ENCODE measurements at places on chromosomes 4 and X.

- no peak for DNase-seq
Measured at GRCh38 chrX:69015156-69015555, 150.1 kb downstream of the PJA1 start.

DNA sequence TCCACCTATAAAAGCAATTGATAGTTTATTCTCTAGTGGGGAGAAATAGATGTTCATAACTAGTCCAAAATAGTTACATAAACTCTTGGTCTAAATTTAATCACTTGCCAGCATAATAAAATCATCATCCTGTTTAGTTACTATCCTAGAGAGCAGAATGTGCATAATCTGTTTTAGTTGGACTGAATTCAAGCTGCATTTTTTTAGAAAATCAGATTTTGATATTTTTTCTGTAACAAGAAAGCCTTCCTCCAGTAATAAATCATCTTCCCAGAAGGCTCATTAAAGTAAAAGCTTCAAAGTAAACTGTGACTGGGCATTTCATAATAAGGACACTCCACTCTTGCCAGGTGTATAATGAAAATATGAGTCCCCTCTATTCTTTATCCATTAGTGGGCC lies 453.1 kb downstream of the TRAM1L1 start:
- DNase-seq: no peak

DNA sequence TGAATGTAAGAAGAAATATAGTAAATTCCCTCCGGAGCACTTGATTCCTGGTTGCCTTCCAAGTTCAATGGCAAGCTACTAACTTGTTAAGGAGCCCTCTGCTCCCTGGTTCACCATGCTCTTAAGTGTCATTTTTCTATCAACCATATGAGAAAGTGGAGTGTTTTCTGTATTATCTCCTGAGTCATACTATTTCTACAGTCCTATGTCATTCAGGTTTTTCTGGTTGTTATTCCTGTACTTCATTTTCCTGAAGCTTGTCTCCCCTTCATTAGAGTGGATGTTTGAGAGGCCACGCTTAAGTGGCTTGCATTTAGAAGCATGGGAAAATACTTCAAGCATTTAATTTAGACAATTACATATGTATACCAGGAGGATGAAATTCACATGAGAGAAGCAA lies 14.7 kb upstream of the EPGN start:
- DNase-seq: no peak

GRCh38 chr4:54746218-54746617 lies 88.5 kb downstream of the KIT start:
- no peak for DNase-seq

GRCh38 chr4:109046471-109047201 lies 255.8 kb downstream of the COL25A1 start:
- DNase-seq: no peak

- DNase-seq: no peak
Measured at GRCh38 chr4:182346675-182347375, 103.6 kb downstream of the TENM3 start.

GRCh38 chr4:185017964-185018772 lies at the start of gene HELT:
Gene HELT, plus strand, starts transcription at chr4:185018490. Its CDS starts 439 bp downstream, at chr4:185018929.
- no peak for DNase-seq

GRCh38 chr4:42489095-42489494 lies 91.8 kb downstream of the SHISA3 start:
- DNase-seq: no peak

DNA sequence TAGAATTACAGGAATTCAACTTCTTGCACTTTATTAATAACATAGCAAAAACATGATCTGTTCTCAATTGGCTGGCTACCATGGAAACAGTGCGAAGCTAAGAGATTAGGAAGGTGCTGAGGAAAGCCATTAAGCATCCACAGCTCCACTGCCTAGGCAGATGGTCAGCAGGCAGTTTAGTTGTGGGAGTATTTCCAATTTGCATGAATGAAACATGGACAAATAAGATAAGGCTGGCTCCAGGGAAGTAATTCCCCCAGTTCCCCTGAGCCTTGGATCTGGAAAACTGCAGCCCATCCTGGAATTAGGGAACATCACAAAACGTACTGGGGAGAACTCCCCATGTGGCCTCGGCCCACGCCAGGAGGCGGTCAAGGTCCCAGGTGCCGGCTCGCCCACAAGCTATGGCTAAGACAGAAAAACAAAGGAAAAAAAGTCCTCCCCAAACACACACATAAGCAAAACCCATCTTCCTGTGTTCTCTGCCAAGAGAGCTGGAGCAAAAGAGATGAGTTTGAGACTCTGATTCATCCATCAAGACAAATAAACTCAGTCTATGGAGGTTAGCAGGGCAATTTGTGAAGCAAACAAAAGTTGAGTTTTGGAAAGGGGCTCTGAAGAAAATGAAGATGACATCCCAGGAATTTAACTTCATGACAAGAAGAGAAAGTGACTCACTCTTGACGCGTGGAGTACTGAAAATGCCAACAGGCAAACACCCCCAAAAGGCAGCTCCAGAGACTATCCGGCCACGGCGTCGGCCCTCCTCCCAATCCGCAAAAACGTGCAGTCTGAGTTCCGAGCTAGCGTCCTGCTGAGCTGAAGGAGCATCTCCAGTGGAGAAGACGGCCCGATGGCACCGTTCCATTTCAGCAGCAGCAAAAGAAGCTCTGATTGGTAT lies 45.1 kb downstream of the IGFBP7 start:
- no peak for DNase-seq

- DNase-seq: no peak
Measured at GRCh38 chr4:177427192-177427591, 15.0 kb downstream of the AGA start.

GRCh38 chrX:124501586-124501985 lies 155.2 kb downstream of the SH2D1A start:
- no peak for DNase-seq

DNA sequence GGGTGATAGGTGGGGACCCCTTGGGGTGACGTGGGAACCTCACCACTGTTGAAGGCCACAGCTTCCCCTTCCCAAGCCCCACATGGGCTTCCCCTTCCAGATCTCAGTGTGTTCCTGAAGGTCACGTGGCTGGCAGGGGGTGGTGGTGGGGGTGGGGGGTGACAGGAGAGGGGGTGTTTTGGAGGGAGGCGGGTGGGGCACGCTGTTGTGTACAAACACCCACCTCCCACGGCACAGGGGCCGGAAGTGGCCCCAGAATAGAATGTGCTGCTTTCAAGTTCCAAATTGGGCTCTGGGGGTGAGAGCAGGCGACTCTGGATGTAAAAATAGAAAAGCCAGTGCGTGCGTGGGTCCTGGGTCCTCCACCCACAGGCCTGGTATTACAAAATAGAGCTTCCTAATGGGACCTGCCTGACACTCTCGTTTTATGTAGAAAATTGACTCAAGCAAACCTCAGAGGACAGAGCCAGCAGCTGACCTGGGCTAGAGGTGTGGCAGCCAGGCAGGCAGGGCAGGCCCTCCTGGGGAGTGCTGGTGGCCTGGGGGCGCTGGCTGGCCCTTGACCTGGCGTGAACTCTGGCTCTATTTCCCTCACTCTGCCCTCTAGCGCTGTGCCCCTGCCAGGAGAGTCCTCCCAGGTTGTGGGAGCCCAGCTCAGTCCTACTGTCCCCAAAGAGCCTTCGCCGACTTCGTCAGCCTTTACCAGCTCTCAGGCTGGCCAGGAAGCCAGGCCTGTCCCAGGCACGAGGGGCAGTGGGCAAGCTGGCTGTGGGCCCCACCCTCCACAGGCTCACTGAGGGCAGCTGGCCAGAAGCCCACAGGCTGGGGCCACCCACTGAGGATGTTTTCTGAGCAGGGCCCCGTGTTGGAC lies 5.4 kb upstream of the SH3BP2 start:
- DNase-seq: no peak

GRCh38 chrX:68421636-68422035 lies 11.7 kb downstream of the OPHN1 start:
- no peak for DNase-seq

DNA sequence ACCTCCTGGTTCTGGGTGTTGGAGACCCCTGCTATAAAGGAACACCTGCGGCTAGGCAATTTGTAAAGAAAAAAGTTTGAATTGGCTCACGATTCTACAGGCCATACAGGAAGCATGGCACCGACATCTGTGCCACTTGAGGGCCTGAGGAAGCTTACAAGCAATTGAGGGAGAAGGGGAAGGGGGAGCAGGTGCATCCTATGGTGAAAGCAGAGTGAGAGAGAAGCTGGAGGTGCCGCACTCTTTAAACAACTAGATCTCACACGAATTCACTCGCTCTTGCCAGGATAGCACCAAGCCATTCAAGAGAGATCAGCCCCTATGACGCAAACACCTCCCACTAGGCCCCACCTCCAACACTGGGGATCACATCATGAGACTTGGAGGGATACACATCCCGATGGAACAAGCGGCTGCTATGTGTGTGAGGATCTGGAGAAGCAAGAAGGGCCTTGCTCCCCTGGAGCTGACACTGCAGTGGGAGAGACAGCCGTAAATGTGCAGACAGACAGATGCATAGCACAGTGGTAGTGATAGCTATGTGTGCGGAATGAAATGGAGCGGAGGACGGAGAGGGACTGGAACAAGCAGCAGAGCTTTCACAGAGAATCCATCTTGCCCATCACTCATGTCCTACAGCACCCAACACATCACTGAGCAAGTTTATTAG lies 60.7 kb upstream of the HELT start:
- no peak for DNase-seq

DNA sequence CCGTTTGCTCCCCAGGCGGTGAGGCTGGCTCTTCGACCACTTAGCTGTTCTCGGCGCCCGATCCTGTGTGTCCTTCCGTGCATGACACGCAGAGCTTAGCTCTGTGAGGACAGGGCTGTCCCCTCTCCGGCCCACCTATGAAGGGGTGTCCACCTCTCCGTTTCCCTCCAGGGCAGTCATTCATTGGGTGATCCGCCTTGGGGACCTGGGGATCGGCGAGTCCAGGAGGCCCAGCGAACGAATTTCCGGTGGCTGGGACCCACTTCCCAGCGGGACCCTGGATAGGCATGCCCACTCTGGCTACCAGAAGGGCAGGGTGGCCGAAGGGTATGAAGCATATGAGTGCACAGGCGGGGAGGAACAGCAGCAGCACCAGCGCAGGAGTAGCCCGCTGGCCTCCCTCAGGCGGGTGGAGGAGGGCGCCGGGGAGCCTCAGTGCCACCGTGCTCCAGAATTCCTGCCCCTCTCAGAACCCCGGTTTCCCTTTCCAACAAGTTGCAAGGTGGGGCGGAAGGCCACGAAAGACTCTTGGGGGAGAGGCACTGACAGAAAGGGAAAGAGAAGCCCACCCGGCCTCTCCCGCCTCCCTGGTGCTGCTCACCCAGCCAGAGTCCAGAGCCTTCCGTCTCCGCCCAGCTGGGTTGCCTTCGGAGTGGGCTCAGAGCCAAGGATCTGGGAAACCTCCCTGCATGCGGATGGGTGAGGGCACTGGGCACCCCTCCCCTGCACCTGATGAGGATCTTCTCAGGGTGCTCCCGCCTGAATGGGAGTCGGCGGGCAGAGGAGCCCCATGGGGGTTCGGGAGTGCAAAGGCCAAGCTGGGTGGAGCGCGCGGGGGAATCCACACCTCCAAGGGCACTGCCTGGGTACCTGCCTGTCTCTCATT lies 8.6 kb downstream of the HMX1 start:
- no peak for DNase-seq

- no peak for DNase-seq
Measured at GRCh38 chrX:39416547-39417260, 615.4 kb downstream of the MID1IP1 start.

DNA sequence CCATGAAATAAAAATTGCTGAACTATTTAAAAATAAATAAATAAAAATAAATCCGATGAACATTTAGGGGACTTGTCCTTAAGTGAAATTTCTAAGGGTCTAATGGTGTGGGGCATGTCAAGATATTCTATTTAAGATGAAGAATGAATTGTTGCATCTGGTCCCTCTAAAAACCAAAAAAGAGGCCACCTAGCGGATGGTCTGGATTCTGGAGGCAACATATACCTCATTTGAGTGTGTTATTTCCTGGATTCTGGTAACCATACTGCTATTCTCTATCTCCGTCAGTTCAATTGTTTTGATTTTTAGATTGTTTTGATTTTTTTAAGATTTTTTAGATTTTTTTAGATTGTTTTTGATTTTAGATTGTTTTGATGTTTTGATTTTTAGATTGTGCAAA lies 28.3 kb downstream of the AGTR2 start:
- no peak for DNase-seq

DNA sequence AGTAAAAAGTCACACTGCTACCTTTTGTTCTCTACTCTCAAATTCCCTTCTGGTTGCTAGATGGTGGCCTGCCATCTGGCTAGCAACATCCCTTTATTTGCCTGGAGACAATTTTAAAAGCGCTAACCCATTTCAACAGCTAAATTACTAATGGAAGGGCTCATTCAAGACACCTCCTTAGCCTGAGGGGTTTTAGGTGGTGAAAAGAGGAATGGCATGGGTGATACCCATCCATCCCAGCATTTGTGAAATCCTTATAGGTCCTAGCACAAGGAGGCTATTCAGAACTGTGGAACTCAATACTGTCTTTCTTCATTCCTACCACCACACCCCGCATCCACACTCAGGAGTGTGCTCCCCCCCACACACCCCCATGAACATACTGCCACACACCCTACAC lies 33.5 kb downstream of the ARHGEF9 start:
- DNase-seq: no peak

- no peak for DNase-seq
Measured at GRCh38 chr4:32985256-32985655, 2265.1 kb downstream of the PCDH7 start.

DNA sequence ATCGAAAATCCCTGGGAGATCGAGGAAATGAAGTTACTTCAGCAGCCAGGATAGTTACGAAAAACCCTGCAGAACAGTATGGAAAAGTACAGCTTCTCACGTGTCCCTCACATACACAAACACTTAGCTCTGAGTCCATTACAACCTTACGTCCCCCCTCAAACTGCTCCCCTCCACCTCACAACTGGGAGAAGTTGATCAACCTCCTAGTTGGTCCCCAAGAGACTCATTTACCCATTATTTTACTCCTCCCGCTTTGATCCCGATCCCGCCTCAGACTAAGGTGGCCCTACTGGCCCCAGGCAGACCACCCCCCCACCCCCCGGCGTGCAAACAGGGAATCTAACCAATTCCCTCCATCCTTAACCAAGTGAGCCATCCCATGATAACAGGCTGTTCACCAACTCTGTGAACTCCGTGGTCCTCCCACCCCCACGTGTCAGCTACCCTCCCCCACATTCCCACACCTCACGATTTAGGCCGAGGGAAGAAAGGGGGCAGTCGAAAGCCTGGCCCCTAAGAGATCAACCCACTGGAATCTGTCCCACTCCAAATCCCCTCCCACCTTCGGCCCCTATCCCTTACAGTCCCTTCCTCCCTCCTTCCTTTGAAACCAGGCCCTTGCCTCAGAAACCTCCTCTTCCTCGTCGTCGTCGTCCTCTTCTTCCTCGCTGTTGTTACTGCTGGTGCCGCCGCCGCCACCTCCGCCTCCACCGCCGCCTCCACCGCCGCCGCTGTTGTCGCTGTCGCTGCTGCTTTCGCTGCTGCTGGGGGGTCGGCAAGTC lies 755 bp downstream of the ANKRD17 start:
- no peak for DNase-seq

- DNase-seq: no peak
Measured at GRCh38 chr4:138262030-138262429, 19.9 kb upstream of the SLC7A11 start.

DNA sequence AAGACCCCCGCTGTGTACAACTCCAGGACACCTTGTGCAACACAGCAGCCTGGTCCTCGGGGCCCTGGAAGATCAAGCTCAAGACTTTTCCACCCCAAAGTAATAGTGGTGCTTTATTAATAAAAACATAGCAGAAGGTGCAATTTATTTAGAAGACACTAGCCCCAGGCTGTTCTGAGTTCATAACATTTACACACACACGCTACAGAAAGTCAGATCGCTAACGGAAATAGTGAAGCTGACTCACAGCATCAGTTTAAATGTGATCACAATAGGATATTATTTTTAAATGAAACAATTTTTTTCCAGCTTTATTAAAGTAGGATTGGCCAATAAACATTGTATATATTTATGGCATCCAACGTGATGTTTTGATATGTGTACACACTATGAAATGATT lies 141.0 kb downstream of the STK32B start:
- no peak for DNase-seq

All from CD4-positive, alpha-beta memory T cell (primary cell).